Right lobe of liver (tissue), 6 donors: ENCODE measurements at places on chromosomes 11 and 22.

GRCh38 chr11:75697906-75698581, 19.6 kb upstream of the MOGAT2 start:
- DNase-seq, result no peak

GRCh38 chr22:45948081-45948648, 28.8 kb downstream of the WNT7B start:
- DNase-seq, result no peak

- peak; percentile 72 for DNase-seq
Observed at GRCh38 chr11:15101072-15101709, 13.5 kb upstream of the INSC start.

DNA sequence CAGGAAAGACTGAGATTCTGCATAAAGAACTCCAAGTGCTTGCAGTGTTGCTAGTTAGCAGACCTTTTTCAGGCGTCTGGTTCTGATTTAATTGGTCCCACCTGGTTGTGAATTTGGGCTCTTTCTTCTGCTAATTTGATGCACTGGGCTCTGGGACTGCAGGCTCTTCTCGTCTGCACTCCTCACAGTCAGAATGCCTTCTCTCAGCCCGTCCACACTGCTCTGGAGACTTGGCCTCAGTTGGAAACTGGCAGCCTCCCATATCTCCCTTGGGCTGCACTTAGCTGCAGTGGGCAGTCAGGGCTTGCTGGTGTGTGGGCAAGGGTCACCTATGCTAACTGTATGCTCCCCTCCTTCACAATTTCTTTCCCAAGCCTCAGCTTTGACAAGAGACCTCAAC, 1.5 kb downstream of the TRIM6 start:
- DNase-seq, result no peak

GRCh38 chr11:122226810-122227379, 110.9 kb upstream of the BLID start:
- no peak for DNase-seq
